Activated CD4-positive, alpha-beta T cell treated with anti-CD3 and anti-CD28 coated beads, Interleukin-2, Interleukin-4, amounts not matched to agents 100 ng/mL and 50 ng/mL, durations not matched to agents 16 hours and 8 hours (primary cell): ENCODE measurements at places on chromosomes 12 and 14.

DNA sequence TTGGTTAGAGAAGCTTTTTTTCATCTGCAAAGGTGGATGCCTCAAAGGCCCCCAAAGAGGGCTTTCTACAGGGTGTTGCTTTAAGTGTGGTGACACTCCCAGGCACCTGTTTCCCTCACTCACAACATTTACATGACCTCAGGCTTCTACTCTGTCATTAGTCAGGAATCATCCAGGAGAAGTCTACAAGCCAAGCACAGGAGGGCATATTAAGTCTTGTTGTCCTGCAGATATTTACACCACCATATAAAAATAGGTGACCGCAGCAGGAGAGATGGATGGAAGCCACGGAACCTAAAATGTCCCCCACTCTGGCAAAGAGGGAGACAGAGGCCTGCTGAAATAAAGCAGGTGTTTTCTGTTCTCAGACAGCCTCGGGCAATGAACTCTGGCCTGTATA lies 7.5 kb upstream of the DPF3 start:
- DNase-seq = no peak

GRCh38 chr14:76774821-76775694 lies 13.8 kb downstream of the VASH1 start:
- DNase-seq = no peak

DNA sequence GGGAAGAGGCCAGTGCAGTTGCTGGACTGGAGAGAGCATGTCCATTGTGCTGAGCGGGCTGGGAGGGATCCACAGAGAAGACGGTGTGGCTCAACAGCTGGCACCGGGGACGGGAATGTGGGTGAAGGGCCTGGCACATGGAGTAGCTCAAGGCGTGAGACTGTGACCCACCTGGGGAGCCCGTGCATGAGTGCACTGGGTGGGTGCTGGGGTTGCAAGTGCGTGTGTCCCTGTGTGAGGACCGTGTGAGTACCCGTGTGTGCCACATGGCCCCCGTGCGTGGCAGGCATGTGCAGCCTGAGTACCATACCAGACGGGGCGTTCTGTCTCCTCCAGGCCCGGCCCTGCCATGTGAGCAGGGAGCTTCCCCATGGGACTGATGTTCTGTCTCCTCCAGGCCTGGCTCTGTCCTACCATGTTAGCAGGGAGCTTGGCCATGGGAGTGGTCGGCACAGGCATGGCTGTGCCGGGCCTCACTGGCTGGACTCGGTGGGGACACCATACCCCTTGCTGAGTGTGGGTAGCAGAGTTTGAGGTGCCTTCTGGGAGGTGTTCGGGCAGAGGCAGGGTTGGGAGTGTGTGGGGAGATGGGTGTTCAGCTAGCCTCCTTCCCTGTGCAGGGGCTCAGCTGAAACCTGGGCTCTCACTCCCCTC lies 234.4 kb downstream of the TMEM121 start:
- no peak for DNase-seq

- DNase-seq = no peak
Measured at GRCh38 chr14:34496679-34497513, 34.9 kb upstream of the SPTSSA start.

- DNase-seq = no peak
Measured at GRCh38 chr12:132106921-132107320, 37.2 kb downstream of the DDX51 start.

DNA sequence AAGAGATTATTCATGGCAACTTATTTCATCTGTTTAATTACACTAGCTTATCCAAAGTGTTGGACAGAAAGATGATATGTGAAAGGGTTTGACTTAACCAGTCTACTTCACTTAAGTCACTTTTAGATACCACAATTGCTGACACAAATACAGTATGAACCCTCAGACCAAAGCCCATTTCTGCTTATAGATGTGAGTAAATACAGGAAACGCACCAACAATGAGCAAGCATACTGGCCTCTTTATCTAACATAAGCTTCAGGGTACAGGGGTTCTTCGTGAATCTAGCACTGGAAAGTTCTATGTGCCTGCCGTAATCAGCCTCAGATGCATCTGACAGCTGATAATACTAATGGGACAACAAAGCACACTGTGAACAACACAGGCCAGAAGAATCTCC lies 209.6 kb downstream of the MED13L start:
- DNase-seq = no peak

- no peak for DNase-seq
Measured at GRCh38 chr14:84087986-84088531, 1441.9 kb upstream of the FLRT2 start.

DNA sequence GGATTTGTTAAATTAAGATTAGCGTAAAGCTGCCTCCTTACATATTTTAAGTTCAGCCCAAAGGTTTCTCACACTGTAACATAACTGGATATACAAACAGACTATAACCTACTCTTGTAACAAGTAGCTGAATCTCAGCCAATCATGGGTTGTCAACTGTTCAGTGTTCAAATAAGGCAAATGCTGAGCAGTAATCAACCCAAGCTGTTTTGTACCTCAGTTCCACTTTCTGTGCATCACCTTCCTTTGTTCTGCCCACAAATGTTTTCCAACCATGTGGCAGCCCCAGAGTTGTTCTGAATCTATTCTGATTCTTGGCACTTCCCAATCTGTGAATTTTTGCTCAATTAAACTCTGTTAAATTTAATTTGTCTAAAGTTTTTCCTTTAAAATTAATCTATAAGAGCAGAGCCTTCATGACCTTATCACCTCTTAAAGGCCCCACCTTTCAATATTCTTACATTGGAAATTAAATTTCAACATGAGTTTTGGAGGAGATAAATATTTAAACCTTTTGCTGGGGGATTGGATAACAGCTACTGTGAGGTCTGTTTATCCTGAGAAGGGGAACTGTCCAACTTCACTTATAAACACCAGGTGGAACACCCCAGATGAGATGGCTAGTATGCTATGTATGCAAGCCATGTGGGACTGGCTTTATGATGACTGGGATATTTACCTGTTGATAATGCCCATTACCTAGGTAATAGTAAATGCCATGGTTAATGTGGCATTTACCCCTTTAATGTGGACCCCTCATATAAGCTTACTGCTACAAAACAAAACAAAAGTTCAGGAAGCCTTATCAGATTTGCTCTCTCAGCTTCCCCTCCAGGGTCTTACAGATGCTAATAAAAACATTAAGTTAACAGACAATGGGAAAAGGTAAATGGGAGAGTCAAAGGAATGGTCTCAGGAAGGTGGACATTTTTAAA lies 42.2 kb upstream of the ARID2 start:
- no peak for DNase-seq

GRCh38 chr12:20280515-20280914 lies 87.8 kb upstream of the PDE3A start:
- DNase-seq = no peak

DNA sequence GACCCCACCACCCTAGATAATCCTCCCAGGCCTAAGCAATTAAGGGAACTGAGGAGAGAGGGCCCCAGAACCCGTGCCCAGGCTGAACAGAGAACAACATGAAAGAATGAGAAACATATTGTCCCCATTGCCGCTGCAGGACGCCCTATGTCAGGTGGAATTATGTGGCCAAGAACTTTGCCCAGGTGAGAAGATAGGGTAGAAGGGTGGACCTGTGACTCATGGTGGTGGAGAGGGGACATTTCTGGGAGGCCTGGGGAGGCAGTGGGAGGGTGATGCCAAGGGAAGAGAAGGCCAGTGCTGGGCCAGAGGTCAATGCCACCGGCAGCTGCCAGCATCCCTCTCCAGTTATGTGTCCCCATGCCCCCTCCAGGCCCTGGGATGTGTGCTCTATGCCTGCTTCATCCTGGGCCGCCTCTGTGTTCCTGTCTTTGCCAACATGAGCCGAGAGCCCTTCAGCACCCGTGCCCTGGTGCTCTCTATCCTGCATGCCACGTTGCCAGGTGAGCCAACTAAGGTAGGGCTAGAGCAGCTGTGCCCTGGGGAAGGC lies 15.5 kb downstream of the SOAT2 start:
- DNase-seq = no peak

DNA sequence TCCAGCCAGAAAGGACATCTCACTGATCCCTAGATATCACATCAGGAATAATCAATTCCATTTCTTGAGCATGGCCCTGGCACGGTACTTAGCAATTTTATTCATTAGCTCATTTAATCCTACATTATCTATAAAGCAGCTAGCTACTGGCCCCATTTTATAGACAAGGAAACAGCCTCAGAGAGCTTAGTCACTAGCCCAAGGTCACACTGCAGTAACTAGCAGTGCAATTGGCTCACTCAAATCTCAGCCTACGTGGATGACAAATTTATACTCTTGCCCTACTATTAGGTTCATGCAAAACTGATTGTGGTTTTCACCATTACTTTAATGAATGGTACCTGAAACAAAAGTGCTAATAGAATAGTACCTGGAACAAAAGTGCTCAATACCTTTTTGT lies 41.7 kb downstream of the NUAK1 start:
- no peak for DNase-seq

DNA sequence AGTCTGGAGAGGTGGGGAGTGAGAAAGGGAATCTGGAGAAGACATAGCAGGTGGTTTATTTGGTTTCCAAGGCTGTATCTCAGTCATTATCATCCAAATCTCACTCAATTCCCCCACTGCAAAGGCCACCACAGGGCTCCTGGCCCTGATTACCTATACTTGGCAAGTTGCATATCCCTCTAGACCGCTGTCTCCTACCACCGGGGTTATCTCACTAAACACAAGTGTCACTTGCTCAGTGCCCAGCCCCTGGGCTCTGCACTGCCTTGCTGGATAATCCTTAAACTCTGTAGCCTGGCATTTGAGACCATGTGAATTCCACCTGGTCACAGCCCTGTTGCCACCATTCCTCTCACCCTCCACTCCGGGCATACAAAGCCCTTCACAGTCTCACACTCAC lies 119.0 kb downstream of the RTN1 start:
- no peak for DNase-seq

- DNase-seq = no peak
Measured at GRCh38 chr14:103194256-103195045, 71.2 kb downstream of the TNFAIP2 start.

- no peak for DNase-seq
Measured at GRCh38 chr12:125089083-125089482, 23.8 kb downstream of the AACS start.

DNA sequence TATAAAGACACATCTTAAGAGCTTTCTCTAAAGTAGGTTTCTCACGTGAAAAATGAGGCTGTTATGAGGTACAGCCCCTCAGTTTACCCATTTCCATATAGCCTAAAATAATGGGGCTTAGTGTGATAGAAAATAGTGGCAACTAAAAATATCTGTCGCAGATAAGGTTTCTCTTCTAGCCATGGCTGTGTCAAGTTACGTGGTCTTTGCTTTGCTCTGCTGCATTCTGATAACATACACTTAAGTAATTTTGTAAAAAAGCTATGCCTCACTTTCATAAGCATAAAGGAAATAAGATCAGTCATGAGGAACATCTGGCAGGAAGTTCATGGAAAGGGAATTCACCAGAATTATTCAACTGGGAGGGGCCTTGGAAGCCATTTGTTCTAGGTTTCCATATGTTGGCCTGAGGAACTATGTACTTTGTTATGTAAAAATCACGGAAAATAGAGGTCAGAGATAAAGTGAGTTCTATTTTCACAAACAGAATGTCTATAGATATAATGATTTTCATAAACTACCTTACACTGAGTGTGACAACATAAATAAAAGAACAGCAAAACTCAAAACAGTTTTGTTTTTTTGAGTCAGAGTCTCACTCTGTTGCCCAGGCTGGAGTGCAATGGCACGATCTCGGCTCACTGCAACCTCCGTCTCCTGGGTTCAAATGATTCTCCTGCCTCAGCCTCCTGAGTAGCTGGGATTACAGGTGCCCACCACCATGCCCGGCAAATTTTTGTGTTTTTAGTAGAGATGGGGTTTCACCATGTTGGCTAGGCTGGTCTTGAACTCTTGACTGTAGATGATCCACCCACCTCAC lies 195.6 kb upstream of the KRR1 start:
- DNase-seq = no peak

- DNase-seq = no peak
Measured at GRCh38 chr14:90816681-90817436, 629 bp upstream of the TTC7B start.

DNA sequence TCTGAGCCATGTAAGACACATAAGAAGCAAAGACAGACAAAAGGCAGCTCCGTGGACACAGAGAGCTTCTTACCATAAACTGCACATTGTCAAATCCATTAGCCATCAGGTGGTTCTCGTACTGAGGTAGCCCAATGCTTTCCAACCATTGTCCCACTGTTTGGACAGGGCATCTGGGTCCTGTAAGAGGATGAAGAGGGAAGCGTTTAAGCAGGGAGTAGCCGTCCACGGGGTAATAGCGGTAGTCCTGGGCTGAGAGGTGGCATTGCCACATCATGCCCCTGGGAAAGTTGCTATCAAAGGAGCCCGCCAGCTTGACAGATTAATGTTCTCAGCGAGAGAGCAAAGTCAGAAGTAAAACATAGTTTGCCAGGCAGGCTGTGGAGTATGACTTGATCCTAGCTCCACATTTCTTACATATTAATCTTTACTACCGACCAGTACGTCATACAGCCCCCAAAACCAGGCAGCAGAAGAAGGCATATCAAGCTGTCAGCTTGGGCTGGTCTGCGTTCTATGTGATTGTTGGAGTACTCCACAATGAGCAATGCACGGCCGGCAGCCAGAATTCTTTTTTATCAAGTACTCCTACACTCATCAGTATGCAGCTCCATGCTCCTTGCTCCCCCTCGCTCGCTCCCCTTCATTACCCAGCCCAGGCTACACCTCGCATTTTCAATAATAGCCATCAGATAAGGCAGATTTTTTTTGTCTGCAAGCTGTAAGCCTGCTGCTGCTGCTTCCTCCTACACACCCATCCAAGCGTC lies 493.2 kb upstream of the GARIN6 start:
- no peak for DNase-seq

- peak; percentile 80 for DNase-seq
Measured at GRCh38 chr12:45670346-45671065, 59.0 kb upstream of the ARID2 start.

DNA sequence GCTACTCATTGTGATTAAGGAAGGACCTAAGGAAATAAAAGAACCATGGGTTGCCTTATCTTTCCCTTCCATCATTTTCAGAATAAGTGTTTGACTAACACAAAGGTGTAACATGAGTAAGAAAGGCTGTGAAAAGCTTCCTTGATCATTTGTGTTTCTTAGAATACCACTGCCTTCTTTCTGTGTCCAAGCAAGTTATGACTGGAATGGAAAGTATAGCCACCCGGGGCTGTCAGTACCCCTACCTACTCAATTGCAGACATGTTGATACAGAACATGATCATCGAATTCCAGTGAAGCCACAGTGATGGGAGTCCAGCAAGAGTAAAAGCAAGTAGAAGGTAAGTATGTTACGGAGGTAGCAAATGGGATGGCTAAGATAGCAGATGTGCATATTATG lies 209.8 kb downstream of the PELI2 start:
- DNase-seq = peak; percentile 32
